ENCODE measurements at places on chromosomes 4 and X. TPM values are rescaled to one million over a fixed set of nuclear protein-coding genes. Genes with fewer than 3 reads are reported as not detected.

- no peaks in the 10 kb centered on the region for H3K36me3 ChIP-seq
- no peak overlapping the region for H3K4me3 ChIP-seq
- no peaks in the 10 kb centered on the region for H3K4me1 ChIP-seq
Observed at GRCh38 chr4:124862261-124862660, 149.7 kb upstream of the ANKRD50 start.

DNA sequence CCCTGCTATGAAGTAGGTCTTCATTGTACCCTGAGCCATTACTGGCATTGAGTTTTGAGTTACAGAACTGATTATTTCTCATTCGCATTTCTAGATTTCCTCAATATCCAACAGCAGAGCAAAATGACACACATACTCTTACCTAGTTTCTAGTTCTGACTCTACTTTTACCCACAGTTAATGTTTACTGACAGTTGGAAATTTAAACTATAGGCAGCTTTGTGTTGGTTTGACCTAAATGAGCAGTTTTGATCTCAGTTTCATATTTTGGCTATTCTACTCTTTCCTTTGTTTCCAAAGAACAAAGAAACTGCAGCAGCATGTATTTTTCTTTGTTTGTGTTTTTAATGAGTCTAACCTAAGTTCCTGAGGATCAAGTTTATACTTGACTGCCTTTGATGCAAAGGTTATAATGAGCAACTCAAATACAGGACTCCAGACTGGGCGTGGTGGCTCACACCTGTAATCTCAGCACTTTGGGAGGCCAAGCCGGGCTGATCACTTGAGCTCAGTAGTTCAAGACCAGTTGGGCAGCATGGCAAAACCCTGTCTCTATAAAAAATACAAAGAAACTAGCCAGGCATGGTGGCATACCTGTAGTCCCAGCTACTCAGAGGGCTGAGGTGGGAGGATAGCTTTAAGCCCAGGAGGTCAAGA is 30.4 kb downstream of the TXK start:
- H3K27ac ChIP-seq = no peak overlapping the region
- H3K27me3 ChIP-seq = no peaks in the 10 kb centered on the region
- no peak overlapping the region for H3K4me3 ChIP-seq
- H3K4me1 ChIP-seq = no peaks in the 10 kb centered on the region
- H3K36me3 ChIP-seq = no peaks in the 10 kb centered on the region
- no peak for DNase-seq

The STBD1 gene
- 1.5 TPM for polyA plus RNA-seq

DNA sequence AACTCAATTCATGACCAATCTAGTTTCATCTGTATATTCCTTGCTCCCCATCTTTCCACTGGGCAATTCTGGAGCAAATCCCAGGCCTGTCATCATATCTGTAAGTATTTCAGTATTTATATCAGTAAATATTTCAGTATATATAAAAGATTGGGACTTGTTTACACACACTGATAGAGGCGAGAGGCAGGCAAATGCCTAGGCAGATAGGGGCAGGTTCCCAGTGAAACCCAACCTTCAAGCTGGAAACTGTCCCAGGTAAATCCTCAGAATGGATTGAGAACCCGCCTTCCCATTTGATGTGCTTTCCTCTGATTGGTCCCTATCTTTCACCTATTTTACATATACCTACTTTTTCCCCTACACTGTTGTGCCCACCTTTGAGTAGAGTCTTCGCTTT is 23.8 kb upstream of the TBC1D1 start:
- no peak for DNase-seq
- H3K27me3 ChIP-seq = no peaks in the 10 kb centered on the region
- H3K4me3 ChIP-seq = no peak overlapping the region
- H3K4me1 ChIP-seq = peaks cover 54% of the 10 kb centered on the region
- peaks cover 5% of the 10 kb centered on the region for H3K36me3 ChIP-seq

The EDNRA gene
- not detected for polyA plus RNA-seq

GRCh38 chr4:137956256-137956655 is 285.9 kb downstream of the SLC7A11 start:
- H3K27me3 ChIP-seq = no peaks in the 10 kb centered on the region
- no peaks in the 10 kb centered on the region for H3K4me1 ChIP-seq
- DNase-seq = no peak
- no peak overlapping the region for H3K27ac ChIP-seq

The REELD1 gene
- polyA plus RNA-seq = not detected

DNA sequence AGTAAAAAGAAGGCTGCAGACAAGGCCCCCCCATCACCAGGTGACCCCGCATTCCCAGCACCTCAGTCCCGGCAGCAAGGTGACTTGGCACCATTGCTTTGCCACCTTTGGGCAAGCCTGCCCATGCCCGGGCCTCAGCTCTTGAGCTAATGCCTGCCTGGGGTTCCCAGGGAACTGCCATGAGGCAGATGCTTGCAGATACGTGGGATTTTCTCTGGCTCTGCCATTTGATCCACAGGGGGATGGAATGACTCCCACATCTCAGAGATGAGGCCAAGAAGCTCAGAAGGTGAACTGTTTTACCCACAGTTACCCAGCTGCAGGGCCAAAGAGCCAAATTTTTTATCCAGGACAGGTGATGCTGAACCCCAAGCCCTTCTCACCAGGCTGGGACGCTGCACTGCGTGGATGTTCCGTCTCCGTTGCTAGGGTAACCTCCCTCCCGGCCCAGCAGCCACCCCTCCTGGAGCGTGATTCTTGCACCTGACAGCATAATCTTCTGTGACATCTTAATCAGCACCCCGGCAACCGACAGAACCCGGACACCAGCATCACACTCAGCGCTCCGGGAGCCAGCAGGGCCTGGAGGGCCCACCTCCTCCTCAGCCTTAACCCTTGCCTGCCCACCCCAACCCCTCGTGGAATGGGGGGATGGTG is 15.7 kb upstream of the MSX1 start:
- no peak overlapping the region for H3K27ac ChIP-seq
- H3K4me1 ChIP-seq = no peaks in the 10 kb centered on the region
- H3K27me3 ChIP-seq = no peaks in the 10 kb centered on the region
- H3K4me3 ChIP-seq = no peak overlapping the region
- no peaks in the 10 kb centered on the region for H3K36me3 ChIP-seq

The GATA1 gene
- polyA plus RNA-seq = not detected

The TCEAL7 gene
- polyA plus RNA-seq = not detected

DNA sequence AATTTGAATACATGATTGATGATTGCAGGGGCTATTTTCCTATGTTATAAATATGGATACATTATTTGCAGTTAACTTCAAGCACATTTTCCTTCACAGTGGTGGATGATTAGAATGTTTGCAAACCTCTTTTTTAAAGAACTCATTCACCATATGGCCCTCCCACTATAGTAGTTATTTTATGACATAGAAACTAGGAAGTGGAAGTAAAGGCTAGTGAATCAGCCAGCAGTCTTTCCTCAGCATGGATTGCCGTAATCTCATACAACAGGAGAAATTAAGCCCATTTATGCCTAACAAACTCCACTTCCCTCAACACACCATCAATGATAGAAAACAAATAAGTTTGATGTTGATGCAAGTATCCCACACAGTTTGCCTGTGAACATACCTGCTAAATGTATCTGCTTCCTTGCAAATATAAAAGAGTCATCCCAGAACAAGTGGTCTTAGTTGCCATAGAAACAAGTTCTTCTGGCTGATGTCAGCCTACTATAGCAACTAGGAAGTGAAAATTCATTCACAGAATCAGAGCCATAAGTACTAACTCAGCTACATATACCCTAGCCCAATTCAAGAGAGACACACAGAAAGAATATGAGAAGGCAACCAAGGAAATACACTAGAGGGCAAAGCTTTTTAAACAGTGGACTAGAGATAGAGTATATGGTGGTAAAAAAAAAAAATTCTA is 100.9 kb upstream of the RADX start:
- no peak overlapping the region for H3K4me3 ChIP-seq
- no peak for DNase-seq
- no peaks in the 10 kb centered on the region for H3K4me1 ChIP-seq
- H3K27ac ChIP-seq = no peak overlapping the region

The F8A1 gene
- polyA plus RNA-seq = 8.1 TPM

The CFP gene
- polyA plus RNA-seq = 461 TPM

DNA sequence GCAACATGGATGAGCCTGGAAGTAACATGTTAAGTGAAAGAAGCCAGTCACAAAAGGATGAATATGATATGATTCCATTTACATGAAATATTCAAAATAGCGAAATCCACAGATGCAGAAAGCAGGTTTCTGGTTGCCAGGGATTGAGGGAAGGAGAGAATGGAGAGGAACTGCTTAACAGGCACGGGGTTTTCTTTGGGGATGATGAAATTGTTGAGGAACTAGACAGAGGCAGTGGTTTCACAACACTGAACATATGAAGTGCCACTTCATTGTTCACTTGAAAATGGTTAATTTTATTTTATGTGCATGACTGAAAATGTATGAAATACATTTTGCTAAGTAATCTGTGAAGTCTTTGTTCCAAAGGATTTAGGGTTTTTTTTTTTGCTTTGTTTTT is 182.5 kb upstream of the TBL1X start:
- H3K27me3 ChIP-seq = no peaks in the 10 kb centered on the region
- H3K4me1 ChIP-seq = peaks cover 71% of the 10 kb centered on the region
- no peak overlapping the region for H3K27ac ChIP-seq
- DNase-seq = peak; percentile 75
- no peaks in the 10 kb centered on the region for H3K36me3 ChIP-seq

The CCDC120 gene
- 0.89 TPM for polyA plus RNA-seq

The RENBP gene
- 139 TPM for polyA plus RNA-seq

The NRK gene
- not detected for polyA plus RNA-seq

GRCh38 chrX:88672261-88672660 is 74.8 kb upstream of the CPXCR1 start:
- no peaks in the 10 kb centered on the region for H3K36me3 ChIP-seq
- H3K27ac ChIP-seq = no peak overlapping the region
- no peaks in the 10 kb centered on the region for H3K27me3 ChIP-seq
- no peak overlapping the region for H3K4me3 ChIP-seq
- no peaks in the 10 kb centered on the region for H3K4me1 ChIP-seq

The TMEM255A gene
- polyA plus RNA-seq = 0.51 TPM

GRCh38 chr4:106056914-106057313 is 161.6 kb downstream of the NPNT start:
- H3K4me1 ChIP-seq = no peaks in the 10 kb centered on the region
- H3K4me3 ChIP-seq = no peak overlapping the region
- H3K36me3 ChIP-seq = no peaks in the 10 kb centered on the region
- no peaks in the 10 kb centered on the region for H3K27me3 ChIP-seq
- DNase-seq = no peak

- H3K36me3 ChIP-seq = no peaks in the 10 kb centered on the region
- H3K27me3 ChIP-seq = no peaks in the 10 kb centered on the region
- no peak for DNase-seq
- H3K27ac ChIP-seq = no peak overlapping the region
- no peaks in the 10 kb centered on the region for H3K4me1 ChIP-seq
Observed at GRCh38 chrX:46263494-46263893, 281.7 kb downstream of the ZNF674 start.

GRCh38 chr4:74375824-74376426 is 11.0 kb downstream of the EREG start:
- H3K4me3 ChIP-seq = no peak overlapping the region
- H3K27ac ChIP-seq = no peak overlapping the region
- peaks cover 14% of the 10 kb centered on the region for H3K4me1 ChIP-seq
- H3K36me3 ChIP-seq = no peaks in the 10 kb centered on the region

- H3K27me3 ChIP-seq = no peaks in the 10 kb centered on the region
- no peaks in the 10 kb centered on the region for H3K36me3 ChIP-seq
- no peaks in the 10 kb centered on the region for H3K4me1 ChIP-seq
- DNase-seq = no peak
- H3K4me3 ChIP-seq = no peak overlapping the region
- H3K27ac ChIP-seq = no peak overlapping the region
Observed at GRCh38 chr4:93760284-93760683, 68.3 kb upstream of the ATOH1 start.

GRCh38 chrX:138651494-138651893 is 60.0 kb downstream of the FGF13 start:
- H3K4me1 ChIP-seq = no peaks in the 10 kb centered on the region
- no peaks in the 10 kb centered on the region for H3K27me3 ChIP-seq
- no peaks in the 10 kb centered on the region for H3K36me3 ChIP-seq
- H3K27ac ChIP-seq = no peak overlapping the region
- no peak overlapping the region for H3K4me3 ChIP-seq

The LNX1 gene
- 0.09 TPM for polyA plus RNA-seq

The FAM9C gene
- polyA plus RNA-seq = not detected

The UGT2B28 gene
- not detected for polyA plus RNA-seq

The AR gene
- polyA plus RNA-seq = not detected

The RNF128 gene
- not detected for polyA plus RNA-seq

DNA sequence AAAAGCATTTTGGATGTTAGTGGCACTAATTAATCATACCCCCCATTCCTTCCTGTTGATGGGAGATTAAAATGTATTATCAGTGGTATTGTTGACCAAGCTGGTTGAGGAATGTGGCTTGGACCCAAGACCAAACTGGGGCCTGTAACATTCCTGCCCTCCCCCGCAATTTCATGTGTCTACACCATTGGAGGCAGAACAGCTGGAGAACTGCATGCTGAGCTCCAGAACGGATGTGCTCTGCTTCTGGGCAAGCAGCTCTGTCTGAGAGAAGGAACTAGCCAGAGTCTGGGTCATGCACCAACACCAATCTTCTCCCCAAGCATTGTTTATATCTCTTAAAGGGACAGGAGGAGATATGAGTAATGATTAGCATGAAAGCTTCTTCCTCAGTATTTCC is 185.5 kb downstream of the CEP135 start:
- H3K27me3 ChIP-seq = no peaks in the 10 kb centered on the region
- no peak overlapping the region for H3K27ac ChIP-seq
- H3K36me3 ChIP-seq = no peaks in the 10 kb centered on the region
- H3K4me1 ChIP-seq = no peaks in the 10 kb centered on the region
